ENCODE measurements at places on chromosomes 7 and 10.

DNA sequence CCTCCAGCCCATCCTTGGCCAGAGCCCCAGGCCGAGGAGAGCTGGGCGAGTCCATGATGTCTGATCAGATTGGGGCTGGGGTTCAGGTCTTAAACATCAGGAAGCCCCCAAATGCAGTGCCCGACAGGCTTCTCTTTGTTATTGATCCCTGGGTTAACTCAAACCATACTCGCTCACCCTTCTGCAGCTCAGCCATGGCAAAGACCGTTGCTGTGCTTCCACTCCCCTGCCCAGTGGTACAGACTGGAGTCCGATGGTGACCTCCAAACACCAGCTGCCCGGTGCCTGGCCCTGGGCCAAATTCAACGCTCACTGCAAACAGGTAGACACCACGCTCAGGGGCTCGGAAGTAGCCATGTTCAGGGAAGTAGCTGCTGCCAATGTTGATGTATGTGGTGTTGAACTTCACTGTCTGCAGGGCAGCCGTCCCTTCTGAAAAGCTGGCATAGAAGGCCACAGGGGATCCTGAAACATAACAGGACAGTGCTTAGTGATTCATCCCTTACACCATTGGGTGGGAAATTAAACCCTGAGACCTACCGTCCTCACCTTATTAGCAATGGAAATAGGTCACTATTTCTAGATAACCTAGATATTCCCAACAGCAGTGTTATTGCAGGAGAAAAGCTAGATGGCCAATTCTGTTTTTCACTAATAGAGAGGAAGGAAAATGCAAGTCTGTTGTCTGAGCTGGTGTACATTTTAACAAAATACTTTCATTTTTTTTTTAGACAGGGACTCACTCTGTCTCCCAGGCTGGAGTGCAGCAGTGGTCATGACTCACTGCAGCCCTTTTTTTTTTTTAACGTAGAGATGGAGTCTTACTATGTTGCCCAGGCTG lies 20.5 kb downstream of the MMRN2 start:
- DNase-seq = no peak

DNA sequence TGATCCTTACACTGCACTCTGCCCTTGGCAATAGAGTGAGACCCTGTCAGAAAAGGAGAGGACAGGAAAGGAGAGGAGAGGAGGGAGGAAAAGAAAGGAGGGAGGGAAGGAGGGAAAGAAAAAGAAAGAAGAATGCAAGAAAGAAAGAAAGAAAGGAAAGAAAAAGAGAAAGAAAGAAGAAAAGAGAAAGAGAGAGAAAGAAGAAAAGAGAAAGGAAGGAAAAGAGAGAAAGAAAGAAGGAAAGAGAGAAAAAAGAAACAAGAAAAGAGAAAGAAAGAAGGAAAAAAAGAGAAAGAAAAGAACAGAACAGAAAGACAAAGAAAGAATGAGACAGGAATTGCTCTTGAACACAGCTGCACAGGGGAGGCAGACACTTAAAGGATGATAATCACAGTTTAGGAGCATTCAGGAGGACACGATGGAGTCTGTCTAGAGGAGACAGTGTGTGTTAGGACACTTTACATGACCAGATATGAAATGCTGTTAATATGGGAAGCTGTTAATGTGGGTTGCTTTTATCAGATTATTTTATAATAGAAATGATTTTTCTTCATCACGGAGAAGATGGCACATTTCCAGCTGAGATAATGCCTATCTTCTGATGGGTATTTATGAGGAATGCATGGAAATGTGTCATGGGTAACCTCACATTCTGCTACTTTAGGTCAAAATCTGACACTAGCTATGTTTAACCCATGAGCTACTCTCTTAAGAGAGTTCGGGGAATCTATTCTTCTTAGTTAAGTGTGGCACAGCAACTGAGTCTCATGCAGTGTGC lies 160.5 kb downstream of the BAMBI start:
- no peak for DNase-seq

GRCh38 chr7:107609811-107610261 lies 29.8 kb downstream of the BCAP29 start:
- DNase-seq = no peak

- DNase-seq = no peak
Observed at GRCh38 chr10:131848741-131849590, 51.8 kb upstream of the PPP2R2D start.

- no peak for DNase-seq
Observed at GRCh38 chr7:3289996-3290395, 11.1 kb upstream of the SDK1 start.

DNA sequence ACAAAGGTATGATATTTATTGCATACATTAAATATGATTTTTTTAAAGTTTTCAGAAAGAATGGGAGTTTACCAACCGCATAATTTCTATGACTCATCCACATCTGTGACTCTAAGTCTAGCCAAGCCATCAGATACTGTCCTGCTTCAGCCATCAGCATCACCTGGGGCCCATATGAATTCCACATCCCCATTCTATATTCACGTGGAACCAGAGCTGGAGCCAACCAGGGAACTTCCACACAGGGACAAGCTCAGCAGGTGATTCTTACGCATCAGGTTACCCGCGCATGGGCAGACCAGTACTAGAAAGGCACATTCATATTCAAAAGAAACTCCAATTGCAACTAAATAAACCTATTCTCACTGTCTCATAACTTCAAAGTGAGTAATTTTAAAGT lies 817.7 kb upstream of the IGFBP3 start:
- DNase-seq = no peak

DNA sequence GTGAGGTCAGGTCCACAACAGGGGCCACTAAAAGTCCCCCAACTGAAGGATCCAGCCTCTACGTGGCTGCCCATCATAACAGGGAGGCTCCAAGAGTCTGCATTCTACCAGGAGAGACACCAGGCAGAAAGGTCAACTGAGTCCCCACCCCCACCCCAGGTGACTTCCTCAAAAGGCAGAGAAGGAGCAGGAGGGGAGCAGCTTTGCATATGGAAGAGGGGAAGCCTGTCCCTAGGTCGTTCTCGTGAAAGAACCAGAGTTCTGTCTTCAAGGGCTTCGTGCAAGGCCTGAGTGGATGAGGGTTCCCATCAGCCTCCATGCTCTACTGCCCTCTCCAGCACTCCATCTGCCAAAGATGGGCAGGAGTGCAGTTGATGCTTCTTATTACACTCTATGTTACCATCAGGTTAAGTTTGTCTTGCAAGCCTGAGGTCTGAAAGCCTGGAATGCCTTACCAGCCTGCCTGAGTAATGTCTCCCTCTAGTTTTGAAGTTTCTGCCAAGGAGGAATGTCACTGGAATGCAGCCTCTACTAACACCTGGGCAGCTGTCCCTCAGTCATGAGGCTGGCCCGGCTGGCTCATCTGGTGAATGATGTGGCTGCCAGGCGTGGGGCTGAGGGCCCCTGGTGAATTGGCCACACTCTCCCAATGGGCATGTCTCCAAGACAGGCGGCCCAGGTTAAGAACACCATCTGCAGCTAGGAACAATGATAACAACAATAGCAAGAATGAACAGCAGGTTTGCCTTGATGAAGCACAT lies 54.3 kb upstream of the SMNDC1 start:
- no peak for DNase-seq

DNA sequence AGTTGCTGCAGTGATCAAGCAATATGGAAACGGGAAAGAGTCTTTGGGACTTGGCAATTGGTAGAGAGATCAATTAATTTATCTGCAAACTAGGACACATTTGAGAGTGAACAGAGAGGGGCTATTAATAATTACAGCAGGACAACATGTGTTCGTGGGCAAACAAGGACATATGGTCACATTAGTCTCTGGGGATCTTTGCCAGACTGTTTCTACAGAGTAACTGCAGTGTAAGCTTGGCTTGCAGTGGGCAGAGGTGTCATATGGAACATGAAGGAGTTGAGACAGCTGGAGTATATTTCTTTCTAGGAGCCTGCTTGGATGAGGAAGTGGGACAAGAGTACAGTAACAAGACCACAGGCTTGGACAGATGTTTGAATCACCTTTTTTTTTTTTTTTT lies 232.1 kb upstream of the LYZL1 start:
- no peak for DNase-seq

GRCh38 chr7:105678811-105679495 lies 97.7 kb upstream of the EFCAB10 start:
- DNase-seq = no peak

GRCh38 chr10:49164559-49165188 lies 23.5 kb downstream of the TMEM273 start:
- no peak for DNase-seq

DNA sequence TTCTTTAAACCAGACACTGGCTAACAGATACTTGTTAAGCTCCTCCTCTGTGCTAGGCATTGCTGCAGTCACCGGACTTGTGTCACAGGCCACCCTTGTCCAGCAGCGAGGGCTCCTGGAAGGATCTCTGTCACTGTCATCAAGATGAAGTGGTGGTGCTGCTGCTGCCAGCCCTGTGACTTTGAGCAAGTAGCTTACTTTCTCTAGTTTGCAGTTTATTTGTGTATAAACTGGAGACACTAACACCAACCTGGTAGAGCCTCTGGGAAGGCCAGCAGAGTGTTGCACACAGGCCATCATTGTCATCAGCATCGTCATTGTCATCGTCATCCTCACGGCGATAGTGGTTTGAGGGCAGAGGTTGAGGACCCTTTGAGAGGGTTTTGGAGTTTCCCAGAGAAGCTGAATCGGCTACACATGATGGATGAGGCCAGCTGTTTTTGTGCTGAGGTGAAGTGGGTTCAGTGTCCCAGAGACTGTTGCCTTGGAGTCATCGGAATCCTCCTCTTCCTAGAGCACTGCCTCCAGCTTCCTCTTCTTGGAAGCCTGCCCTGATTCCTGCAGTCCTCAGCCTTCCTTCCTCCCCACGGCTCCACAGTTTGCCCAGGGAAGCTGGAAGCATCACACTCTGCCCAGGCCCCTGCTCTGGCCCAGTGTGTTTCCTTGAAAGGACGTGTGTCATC lies 128.4 kb downstream of the GRK5 start:
- DNase-seq = no peak

- DNase-seq = no peak
Observed at GRCh38 chr7:142632271-142633134, 116.8 kb upstream of the PRSS1 start.

DNA sequence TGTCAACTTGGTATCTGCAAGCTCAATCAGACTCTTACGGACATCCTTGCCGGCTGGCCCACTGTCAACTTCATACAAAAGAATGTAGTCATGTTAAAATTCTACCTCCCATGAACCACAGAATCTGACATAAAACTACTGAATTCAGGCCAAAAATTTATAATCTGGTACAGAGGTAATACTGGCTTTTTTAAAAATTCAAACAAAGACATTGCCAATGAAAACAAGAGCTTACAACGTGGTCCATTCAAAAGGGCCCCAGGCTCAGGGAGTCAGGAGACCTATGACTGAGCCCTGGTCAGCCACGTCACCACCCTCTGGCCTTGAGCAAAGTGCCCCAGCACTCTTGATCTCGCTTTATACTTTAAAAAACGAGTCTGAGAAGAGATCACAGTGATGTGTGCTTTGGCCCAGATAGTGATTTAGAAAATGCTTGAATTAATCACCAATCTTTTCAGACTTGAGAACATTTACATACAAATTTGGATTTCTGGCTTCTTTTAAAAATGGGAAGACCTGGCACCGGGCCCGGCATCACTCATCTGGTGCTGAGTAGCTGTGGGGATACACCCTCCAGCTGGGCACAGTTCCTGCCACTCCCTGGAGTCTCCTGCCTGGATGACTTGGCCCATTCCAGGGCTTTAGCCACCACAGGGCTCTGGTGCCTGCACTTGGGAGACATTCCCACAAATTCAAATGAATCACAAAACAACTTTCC lies 94.1 kb downstream of the PIP4K2A start:
- no peak for DNase-seq

DNA sequence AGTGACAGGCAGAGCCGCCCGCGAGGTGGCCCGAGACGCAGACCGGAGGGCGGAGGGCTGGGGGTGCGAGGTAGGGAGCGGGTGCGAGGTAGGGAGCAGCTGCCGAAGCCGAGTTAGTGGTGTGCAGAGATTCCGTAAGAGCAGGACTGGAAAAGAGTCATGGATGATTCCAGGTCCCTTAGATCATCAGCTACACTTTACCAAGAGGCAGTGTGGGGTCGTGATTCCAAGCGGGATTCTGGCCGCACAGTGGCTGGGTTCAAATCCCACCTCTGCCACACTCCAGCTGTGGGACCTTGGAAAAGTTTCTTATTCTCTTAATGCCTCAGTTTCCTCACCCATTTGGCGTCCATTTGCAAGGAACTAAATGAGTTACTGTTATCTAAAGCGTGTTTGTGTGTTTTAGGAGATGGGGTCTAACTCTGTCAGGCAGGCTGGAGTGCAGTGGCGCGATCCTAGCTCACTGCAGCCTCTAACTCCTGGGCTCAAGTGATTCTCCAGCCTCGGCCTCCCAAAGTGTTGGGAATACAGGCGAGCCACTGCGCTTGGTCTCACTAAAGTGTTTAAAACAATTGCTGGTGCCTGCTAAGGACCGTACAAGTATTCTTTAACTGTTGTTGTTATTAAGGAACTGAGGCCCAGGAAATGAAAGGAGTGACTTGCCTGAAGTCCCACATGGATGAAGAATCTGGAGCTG lies 1.1 kb downstream of the NDUFB2 start:
- DNase-seq = no peak
